ENCODE measurements at places on chromosomes 3 and 15. TPM values are rescaled to one million over a fixed set of nuclear protein-coding genes. Genes with fewer than 3 reads are reported as not detected.

DNA sequence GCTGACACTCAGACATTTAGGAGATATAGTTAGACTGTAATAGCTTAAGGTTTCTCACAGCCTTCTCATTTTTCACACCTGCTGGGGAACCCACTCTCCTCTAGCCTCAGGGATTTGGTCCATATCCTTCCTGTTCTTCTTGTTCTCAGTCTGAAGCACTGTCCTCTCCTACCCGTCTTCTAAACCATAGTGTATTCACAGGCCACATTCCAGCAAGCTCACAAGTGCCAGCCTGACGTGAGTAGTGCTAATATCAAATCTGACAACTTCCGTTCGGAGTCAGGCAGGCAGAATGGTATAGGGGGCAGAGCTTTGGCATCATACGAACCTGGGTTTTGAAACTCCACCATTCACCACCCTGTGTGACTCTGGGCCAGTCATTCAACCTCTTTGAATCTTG lies 6.9 kb upstream of the CA12 start:
- DNase-seq = no peak

Gene COL7A1
- 0.75 TPM for polyA plus RNA-seq

DNA sequence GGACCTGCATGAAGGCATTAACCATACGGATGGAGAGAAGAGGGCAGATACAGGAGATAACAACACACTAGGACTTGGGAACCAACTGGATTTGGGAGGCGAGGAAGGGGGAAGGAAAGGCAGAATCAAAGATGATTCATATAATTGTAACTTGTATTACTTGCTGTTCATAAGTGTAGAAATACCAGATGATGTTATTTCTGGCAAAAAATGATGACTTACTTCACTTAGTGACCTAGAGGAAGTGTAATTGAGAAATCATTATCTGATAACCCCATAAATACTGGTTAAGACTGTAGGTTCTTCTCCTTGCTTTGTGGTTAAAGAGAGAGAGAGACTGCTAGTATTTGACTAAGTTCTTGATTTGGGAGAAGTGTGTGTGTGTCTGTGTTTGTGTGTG lies 50.5 kb upstream of the GK5 start:
- no peak for DNase-seq

DNA sequence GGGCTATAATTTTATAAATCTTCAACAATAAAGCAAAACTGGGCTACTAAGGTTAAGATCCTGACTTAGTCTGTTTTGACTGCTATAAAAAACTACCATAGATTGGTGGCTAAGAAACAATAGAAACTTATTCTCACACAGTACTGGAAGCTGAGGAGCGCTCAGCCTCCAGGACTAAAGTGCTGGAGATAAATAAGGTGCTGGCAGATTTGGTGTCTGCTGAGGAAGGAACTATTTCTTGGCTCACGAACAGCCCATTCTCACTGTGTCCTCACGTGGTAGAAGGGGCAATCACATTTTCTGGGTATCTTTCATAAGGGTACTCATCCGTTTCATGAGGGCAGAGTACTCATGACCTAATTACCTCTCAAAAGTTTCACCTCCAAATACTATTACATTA lies 166.8 kb upstream of the CBLB start:
- no peak for DNase-seq

- no peak for DNase-seq
Measured at GRCh38 chr3:141439589-141439988, 47.2 kb upstream of the RASA2 start.

Gene LPCAT4
- polyA plus RNA-seq = 76.4 TPM

- no peak for DNase-seq
Measured at GRCh38 chr15:71677352-71677751, 133.0 kb upstream of the NR2E3 start.

DNA sequence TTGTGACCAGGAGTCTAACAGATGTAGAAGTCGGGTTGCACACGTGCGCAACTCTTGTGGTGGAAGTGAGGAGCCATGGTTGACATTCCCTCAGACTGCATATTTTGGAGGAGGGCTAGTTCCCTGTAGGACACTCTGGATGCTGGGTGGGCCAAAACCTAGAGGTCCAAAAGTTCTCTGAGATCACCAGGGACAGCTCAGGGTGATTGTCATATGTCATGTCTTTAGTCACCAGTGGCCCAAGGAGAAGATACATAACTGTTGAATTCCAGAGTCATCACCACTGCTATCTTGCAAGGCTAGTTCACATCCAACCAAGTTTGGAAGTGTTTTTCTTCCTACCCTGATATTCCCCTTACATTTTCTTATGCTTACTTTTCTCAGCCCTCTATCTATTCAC lies 95.2 kb upstream of the C3orf80 start:
- no peak for DNase-seq

- DNase-seq = peak; percentile 35
Measured at GRCh38 chr3:139111392-139112229, 66.9 kb upstream of the PRR23C start.

DNA sequence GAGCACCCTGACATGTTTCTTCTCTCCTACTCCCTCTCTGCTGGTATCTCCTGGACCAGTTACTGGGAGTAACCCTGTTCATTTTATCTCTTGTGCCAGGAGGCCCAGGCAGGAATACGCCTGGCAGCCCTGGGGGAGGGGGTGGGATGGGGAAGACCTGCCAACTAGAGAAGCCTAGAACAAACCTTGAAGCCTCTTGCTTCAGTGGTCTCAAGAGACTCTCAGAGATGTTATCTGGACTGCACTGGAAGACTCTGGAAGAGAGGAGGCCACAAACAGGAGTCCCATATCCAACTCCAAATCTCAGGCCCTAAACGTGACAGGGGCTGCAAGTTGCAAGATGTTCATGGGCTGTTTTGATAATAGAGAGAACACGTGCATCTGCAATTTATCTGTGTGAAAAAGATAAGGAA lies at the start of gene EPB42:
Gene EPB42, minus strand, starts transcription at position 28 of the 413 bp plus-strand sequence. CDS start 193 bp downstream, outside the sequence.
- no peak for DNase-seq

GRCh38 chr3:132556508-132557159 lies 40.4 kb upstream of the ACKR4 start:
- no peak for DNase-seq

- no peak for DNase-seq
Measured at GRCh38 chr3:144564011-144564410, 592.4 kb downstream of the DIPK2A start.

- no peak for DNase-seq
Measured at GRCh38 chr3:47291158-47291753, 8.5 kb downstream of the KLHL18 start.

Gene EAF2
- polyA plus RNA-seq = 161 TPM

GRCh38 chr3:177513815-177514610 lies 316.7 kb upstream of the TBL1XR1 start:
- no peak for DNase-seq

Gene EHD4
- 8.6 TPM for polyA plus RNA-seq

Gene PARP6
- 138 TPM for polyA plus RNA-seq

Gene SEMA6D
- polyA plus RNA-seq = not detected

Gene ZMYND10
- 2.4 TPM for polyA plus RNA-seq

DNA sequence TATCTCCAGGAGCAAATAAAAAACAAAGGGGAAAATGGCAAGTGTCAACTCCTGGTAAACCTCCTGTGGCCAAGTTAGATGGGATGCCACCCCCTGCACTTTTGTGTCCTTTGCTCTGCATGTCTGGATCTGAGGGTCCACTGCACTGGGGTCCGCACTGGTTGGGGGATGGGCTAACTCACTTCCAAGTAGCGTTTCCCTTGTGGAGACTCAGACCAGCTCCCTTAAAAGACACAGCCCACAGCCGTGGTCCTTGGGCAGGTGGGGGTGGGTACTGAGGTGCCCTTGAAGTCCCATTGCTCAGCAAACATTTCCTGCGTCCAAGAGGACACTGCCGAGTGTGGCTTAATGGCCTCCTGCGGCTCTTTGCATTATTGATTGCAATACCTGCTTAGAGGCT lies 188.2 kb downstream of the MEGF11 start:
- DNase-seq = no peak

Gene DPP8
- 28.3 TPM for polyA plus RNA-seq

GRCh38 chr15:59998950-59999611 lies 5.0 kb upstream of the FOXB1 start:
- DNase-seq = no peak

DNA sequence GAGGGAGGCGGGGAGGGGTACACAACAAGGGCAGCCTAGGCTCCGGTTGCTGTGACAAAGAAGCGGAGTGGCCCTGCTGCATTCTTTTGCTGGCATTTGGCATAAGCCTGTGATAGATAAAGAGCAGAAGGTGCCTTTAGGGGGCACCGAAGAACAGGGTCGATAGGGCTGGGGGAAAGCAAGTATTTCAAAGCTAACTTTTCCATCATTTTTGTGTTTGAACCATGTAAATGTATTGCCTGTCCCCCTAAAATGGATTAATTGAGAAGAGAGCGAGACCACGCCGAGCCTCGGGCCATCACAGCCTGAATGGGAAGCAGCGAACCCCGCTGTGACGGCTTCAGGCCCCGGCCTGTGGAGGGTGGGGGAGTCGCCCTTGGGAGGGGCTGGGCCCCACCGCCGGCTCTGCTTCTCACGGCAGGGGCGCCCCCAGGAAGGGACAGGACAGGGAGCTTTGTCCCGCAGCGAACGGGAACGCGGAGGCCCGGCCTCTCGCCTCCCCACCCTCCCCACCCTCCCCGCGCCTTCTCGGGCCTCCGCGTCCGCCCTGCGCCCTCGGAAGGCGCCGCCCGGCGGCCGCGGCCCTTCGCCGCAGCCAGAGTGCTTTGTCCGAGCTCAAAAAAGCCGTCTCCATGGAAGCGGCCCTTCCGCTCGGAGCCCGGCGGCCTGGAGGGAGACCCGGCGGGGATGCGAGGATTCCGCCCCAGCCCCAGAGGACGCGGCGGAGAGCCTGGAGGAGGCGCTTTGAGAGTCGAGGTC lies 32.4 kb upstream of the ALDH1L1 start:
- no peak for DNase-seq

GRCh38 chr3:64501298-64501906 lies 186.4 kb downstream of the ADAMTS9 start:
- no peak for DNase-seq

GRCh38 chr15:56168394-56168793 lies 75.3 kb downstream of the RFX7 start:
- no peak for DNase-seq

- DNase-seq = no peak
Measured at GRCh38 chr3:157128771-157129681, 30.9 kb downstream of the CCNL1 start.

- no peak for DNase-seq
Measured at GRCh38 chr15:29056839-29057450, 171.2 kb downstream of the APBA2 start.

DNA sequence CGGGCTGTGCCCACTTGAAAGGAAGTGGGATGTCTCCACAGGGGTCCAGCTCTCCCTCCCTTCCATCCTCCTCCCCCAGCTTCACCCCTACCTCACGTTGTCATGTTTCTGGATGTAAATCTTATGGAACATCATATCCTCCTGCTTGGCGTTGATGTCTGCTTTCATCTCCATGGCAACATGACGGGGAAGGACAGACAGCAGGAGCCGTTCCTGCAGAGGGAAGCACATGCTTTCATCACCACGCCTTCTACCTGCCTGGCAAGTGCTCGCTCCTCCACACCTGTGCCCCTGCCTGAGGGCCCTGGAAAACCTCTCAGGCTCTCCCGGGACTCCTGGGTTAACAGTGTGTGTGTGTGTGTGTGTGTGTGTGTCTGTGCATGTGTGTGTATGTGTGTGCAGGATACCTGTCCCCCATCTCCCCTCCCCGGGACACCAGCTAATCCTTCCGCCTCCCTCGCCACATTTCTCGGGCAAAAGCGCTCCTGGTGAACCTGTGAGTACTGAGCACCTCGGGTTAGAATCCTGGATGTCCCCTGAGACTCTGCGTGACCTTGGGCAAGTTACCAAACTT lies 101.1 kb downstream of the ADCY5 start:
- DNase-seq = no peak

Gene GHSR
- not detected for polyA plus RNA-seq

Measured in B cell (primary cell).